ENCODE measurements at places on chromosomes 6 and 20.

- DNase-seq = no peak
Measured at GRCh38 chr6:34350137-34350933, 42.1 kb downstream of the NUDT3 start.

DNA sequence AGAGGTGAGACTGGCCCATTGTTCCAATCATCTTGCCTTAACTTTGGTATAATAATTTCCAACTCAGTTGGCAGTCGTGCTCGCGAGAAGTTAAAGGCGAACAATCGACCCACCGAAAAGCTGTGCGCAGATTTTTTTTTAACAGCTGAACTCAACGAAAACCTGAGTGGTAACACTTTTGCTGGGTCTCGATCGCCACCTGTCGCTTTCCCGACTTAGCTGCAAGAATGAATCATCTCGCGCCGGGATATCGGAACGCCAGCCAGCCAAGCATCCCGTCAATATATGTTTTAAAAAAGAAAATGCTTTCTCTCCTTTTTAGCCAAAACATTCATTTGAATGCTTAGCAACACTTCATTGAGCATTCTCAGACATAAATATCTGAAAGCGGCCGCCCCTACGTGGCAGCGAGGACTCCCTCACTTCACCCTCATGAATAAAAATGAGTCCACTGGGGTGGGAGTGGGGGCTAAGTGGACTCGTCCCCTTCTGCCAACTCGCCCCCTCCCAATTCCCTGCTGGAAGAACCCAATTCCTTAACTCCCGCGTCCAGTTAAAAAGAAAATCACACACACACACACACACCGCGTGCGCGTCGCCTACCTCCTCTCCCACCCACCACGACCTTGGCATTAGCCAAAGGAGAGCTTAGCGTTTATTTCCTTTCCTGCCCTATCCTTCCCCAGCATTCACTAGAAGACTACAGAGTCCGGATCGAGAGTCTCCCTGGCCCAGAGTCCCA, 1.5 kb downstream of the COL12A1 start:
- DNase-seq = no peak

GRCh38 chr6:138493413-138493812, 5.9 kb downstream of the NHSL1 start:
- no peak for DNase-seq

DNA sequence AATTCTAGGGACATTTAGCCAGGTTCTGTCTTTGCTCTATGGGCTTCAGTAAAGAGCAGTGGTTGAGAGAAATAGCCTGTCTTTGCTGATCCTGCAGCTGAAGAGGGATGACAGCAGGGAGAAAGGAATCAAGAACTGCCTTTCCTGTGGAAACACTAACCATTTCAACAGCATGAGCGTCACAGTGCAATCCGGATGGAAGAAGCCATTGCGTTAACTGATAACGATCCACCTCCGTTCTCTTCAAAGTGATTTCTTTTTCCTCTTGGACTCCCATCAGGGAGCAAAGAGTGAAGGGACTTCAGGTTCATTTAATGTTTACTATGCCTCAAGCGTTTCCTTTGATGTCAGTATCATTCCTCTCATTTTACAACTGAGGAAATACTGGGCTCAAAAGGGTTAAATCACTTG, 35.2 kb upstream of the EEF1E1 start:
- no peak for DNase-seq

GRCh38 chr6:25010902-25011625, 75.3 kb upstream of the RIPOR2 start:
- no peak for DNase-seq

- no peak for DNase-seq
Measured at GRCh38 chr6:110484321-110484720, 7.9 kb upstream of the SLC22A16 start.

DNA sequence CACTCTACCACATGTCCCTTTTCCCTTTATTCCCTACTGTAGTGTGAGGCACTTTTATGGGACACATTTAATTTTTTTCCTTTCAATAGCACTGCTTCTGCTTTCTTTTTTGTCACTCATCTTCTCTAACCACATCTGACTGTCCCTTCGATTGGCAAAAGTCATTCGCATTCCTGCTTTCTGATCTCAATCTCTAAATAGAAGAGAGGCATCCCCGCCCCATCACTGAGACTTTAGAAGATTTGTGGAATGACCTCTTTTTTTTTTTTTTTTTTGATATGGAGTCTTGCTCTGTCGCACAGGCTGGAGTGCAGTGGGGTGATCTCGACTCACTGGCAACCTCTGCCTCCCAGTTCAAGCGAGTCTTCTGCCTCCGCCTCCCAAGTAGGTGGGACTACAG, 9.1 kb downstream of the ZNF292 start:
- no peak for DNase-seq

DNA sequence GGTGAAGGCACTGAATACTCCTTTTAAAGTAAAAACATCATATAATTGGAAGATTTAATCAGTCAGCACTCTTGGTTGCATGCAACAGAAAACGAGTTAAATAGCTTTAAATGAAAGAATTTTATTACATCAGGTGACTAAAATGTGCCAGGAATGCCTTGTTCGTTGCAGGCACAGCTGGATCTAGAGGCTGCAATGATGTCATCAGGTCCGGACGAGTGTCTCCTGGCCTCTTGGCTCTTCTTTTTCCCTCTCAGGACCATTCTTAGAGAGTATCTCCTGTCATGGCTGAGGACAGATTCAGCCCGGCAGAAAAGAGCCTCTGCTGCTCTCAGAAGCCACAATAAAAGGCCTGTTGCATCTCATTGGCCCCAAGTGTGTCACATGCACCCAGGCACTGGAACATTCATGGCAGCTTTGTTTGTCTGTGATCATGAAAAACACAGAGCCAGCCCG, 510.7 kb upstream of the SULF2 start:
- no peak for DNase-seq

DNA sequence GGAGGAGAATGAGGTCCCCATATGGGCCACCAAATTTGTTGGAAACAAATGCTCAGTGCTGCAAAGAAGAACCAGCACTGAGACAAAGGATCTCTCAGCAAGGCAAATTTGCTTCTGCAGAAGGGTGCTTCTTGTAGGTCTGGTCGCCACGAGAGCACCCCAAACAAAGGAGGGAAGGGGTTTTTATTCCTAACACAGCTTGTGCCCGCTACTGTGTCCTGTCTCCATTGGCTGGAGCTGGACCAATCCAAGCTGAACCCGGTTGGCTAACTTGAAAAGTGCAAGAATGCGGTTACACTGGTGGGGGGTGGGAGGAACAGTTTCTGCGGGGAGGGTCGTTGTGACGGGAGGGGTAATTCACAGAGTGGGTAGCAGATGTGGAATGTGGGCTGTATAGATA, 54.1 kb upstream of the TULP1 start:
- DNase-seq = no peak

Measured in GM19239 (cell line).